ENCODE measurements at places on chromosomes 5 and 9.

- no peak for DNase-seq
- no peaks in the 10 kb centered on the region for H3K27me3 ChIP-seq
- H3K4me1 ChIP-seq: peaks cover 4% of the 10 kb centered on the region
- no peaks in the 10 kb centered on the region for H3K36me3 ChIP-seq
These were observed 66.6 kb upstream of the IFNK start for GRCh38 chr9:27457445-27457844.

DNA sequence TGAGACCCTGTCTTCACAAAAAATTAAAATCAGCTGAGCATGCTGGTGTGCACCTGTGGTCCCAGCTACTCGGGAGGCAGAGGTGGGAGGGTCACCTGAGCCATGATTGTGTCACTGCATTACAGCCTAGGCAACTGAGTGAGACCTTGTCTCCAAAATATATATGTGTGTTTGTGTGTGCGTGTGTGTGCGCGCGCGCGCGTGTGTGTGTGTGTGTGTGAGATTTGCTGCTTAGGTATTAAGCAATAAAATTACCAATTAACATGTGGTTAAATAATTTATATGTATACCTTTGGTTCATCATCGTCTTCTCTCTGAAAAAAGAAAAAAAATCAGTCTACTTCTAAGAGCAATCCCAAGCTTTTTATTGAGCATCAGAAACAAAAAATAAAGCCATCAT is 86.0 kb upstream of the FSD1L start:
- no peak overlapping the region for H3K4me3 ChIP-seq
- DNase-seq: no peak
- no peaks in the 10 kb centered on the region for H3K36me3 ChIP-seq
- H3K27me3 ChIP-seq: no peaks in the 10 kb centered on the region

DNA sequence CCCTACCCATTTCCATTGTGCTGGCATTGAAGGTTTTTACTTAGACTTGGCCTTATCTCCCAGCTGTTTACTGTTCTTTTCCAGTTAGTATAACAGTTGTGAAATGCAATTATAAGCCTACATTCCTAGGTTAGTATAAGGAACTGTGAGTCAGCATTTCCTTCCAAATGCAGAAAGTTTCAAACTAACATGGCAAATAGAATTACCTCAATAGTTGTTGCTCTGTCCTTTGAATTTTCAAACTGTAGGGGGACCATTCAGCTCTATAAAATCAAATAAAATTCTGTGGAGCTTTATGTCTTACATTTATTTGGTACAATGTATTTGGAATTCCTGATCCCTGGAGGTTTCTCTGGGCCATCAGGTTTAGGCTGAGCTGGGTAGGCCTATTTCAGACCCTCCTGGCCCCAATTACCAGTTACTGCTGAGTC is 47.2 kb downstream of the ARHGEF28 start:
- H3K27ac ChIP-seq: peak overlapping the region; percentile 27
- no peaks in the 10 kb centered on the region for H3K36me3 ChIP-seq
- peak; percentile 83 for DNase-seq
- H3K4me1 ChIP-seq: peaks cover 17% of the 10 kb centered on the region
- no peaks in the 10 kb centered on the region for H3K27me3 ChIP-seq

DNA sequence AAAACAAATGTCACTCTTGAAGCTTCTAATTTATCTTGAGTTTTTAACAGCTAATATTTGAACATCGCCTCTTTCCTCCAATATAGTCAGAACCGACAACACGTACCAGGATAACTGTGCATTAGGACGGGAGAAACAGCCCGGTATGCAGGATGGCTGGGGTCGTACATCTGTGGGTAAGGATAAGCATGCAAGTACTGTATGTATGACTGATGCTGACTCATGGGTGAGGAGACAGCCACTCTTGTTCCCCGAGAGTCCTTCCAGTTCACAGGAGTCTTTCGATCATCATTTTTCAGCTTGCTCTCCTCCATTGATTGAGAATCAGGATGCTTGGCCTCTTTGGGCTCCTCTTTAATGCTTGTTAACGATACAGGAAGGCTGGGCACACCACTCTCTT is 102.3 kb downstream of the ZNF608 start:
- no peak overlapping the region for H3K27ac ChIP-seq
- no peaks in the 10 kb centered on the region for H3K27me3 ChIP-seq
- H3K4me3 ChIP-seq: peak overlapping the region; percentile 26
- DNase-seq: peak; percentile 79
